Stimulated activated CD8-positive, alpha-beta memory T cell treated with anti-CD3 and anti-CD28 coated beads, Interleukin-15, amount 100 ng/mL, for 4 hours (primary cell): ENCODE measurements at places on chromosomes 7 and 10.

- DNase-seq = peak; percentile 37
Observed at GRCh38 chr7:27130540-27131389, at the start of gene HOXA4. HOXA4 (minus strand) TSS chr7:27130757; CDS start chr7:27130733, 24 bp downstream.

- DNase-seq = no peak
Observed at GRCh38 chr10:72812753-72813430, 80.6 kb upstream of the OIT3 start.

DNA sequence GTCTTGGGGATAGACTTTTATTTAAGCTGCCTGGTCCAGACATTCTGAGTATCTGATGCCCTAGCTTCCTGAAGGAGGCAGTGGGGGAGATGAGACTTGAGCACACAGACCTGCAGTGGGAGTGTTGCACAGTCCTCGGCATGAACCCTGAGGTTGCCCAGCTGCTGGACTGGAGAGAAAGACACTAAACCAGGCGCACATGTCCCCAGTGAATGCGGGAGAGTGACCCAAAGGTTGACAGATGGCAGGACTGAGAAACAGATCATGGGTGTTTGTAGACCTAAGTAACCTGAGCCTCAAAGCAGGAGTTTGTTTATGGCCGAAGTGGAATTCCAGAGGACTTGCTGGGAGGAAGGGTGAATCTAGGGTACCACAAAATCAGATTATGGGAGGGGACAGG, 15.7 kb upstream of the MSRB2 start:
- no peak for DNase-seq

DNA sequence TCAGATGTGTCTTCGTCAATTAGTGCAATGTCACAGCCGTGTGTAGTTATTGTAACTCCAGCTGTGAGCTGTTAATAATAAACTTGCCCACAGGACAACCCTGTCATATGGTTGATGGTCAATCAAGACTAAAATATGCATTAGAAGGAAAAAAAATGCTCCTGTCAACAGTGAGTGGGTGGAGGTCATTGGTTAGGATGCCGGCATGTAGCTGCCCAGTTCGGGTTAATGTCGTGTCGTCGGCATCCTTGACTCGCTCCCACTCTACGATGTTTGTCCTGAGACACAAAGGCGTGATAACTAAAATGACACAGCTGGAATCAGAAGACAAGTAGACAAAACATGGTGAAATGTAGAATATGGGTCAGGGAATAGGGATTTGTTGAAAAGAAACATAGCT, 442.8 kb upstream of the NPVF start:
- no peak for DNase-seq

- DNase-seq = peak; percentile 27
Observed at GRCh38 chr7:131231381-131232220, 96.1 kb upstream of the MKLN1 start.

- no peak for DNase-seq
Observed at GRCh38 chr10:69733791-69734261, 67.9 kb upstream of the COL13A1 start.

- no peak for DNase-seq
Observed at GRCh38 chr7:11244149-11244548, 270.5 kb downstream of the PHF14 start.

GRCh38 chr7:148325208-148325607, 265.4 kb upstream of the C7orf33 start:
- no peak for DNase-seq

GRCh38 chr7:95250571-95250970, 73.8 kb downstream of the PON1 start:
- no peak for DNase-seq

DNA sequence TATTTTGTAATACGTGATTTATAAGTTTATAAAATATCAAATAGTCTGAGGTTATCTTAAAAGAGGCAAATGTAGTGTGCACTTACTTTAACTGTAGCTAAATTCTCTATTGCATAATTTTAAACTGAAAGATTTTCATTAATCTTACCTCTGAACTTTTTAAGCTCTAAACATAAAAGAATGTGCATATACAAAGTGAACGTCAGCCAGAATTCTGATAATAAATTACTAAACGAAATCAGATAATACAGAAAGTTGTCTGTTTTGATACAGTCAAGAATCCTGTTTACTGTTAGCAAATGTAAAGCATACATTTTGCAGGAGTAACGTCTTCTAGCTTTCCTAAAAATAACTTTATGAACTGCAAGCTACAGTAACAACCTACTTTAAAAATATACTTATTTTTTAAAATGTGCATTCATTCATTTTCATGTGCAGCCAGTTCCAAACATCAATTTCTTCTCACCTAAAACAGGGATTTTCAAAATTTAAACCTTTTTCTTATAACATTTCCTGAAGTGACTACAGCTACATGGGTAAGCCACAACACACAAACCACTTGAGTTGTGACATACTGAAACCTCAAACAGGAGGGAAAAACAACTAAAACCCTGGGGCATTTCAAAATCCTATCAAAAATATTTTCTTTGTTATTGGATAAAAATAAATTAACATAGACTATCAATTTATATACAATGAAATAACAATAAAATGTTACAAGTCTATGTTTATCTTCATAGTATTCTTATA, 92.7 kb downstream of the RNLS start:
- no peak for DNase-seq

DNA sequence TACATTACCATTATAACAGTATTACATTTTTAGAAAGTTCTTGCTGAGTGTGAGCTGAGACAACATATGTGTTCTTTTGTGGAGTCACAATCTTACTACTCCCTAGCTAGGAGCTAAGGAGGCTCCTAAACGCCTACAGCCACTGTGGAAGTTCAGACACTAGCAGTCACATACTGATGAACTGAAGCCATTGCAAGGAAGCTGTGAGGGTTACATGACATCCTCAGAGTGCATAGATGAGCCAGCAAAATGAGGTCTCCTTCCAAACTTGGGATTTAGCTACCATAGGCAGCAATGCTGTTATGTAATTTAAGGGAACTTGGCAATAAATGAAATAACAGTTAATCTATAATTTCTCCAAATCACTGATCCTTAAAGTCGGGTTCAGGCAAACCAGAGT, 10.8 kb upstream of the ST7 start:
- DNase-seq = no peak

- DNase-seq = no peak
Observed at GRCh38 chr10:58477902-58478301, 34.8 kb upstream of the BICC1 start.

- no peak for DNase-seq
Observed at GRCh38 chr7:111578754-111579153, 16.5 kb upstream of the IMMP2L start.

DNA sequence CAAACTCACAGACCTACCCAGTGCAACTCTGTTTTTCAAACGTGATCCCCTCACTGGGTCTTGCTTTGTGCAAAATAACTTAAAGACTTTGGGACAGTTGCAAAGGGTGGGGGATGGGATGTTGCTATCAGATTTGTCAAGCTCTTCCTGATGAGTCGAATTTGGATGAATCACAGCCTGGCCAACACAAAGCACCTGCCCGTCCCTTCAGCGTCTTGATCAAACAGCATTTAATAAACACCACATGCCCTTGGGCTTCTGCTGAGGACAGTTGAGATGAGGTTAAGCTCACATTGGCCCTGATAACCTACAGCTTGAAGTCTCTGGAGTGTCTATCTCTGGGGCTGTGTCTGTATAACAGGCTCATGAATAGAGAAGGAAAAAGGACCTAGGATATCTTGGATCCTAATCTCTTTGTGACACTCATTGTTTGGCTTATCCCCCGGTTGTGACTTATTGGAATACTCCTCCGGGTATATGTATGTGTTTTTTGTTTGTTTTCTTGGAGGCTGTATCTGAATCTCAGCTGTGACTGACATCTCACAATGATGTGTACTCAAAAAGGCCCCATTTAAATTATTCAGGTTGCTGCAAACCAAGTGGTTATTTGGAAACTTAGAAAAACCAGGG, 132.6 kb upstream of the NAMPT start:
- DNase-seq = no peak

DNA sequence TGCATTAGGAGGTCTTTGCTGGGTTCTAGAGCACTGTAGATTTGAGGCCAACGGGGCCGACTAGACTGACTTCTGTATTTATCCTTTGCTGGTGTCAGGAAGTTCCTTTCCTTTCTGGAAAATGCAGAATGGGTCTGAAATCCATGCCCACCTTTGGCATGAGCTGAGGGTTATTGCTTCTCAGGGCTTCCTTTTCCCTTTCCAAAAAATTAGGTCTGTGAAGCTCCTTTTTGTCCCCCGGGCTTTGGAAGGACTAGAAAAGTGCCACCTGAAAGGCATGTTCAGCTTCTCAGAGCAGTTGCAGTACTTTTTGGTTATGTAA, 675 bp downstream of the IL6 start:
- DNase-seq = no peak

GRCh38 chr7:77388055-77388641, 28.0 kb downstream of the GSAP start:
- DNase-seq = no peak

- no peak for DNase-seq
Observed at GRCh38 chr10:11231285-11231684, 213.6 kb downstream of the CELF2 start.

- DNase-seq = no peak
Observed at GRCh38 chr7:1011297-1012003, 28.5 kb downstream of the CYP2W1 start.

- DNase-seq = no peak
Observed at GRCh38 chr7:35865287-35865686, 64.4 kb downstream of the SEPTIN7 start.

DNA sequence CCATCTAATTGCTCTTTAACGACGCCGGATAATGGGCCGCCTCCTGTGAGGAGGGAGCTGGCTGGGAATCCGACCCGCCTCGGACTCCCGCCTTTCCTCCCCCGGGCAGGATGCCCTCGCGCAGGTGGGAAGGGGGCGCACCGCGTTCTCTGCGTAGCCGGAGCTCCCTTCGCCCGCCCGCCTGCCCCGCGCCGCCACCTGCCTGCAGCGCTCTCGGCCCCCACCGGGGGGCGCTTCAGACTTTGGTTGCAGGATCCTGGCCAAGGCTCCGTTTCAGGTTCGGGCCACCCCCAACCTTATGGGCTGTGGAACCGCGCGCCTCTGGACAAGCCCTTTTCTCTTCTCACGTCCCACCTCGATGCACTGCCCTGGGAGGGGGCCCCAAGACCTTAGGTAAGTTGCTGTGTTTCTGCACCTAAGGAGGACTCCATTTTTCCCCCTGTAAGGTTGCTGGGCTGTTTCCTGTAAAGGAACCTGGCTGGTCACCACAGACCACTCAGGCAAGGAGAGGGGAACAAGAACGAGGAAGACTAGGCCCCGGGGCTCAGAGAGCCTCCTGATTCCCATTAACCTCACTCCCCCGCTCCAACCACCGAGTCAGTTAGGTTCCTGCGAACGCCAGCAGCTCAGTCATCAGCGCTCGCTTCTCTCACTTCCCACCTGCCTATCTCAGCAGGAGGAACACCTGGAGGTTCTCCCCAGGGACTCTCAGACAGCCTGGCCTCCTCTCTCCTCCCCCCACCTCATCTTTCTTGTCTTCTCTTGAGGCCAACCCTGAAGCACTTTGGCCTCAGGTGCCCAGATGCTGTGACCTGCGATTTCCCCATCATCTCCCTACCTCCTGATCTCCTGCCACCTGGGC, 11.3 kb upstream of the KAZALD1 start:
- no peak for DNase-seq

- DNase-seq = no peak
Observed at GRCh38 chr7:74092321-74092963, 8.8 kb downstream of the LIMK1 start.

- DNase-seq = no peak
Observed at GRCh38 chr10:89857431-89858042, 156.1 kb downstream of the KIF20B start.

GRCh38 chr7:98990356-98990755, 112.0 kb downstream of the TRRAP start:
- no peak for DNase-seq

- no peak for DNase-seq
Observed at GRCh38 chr10:123202506-123202905, 48.3 kb downstream of the BUB3 start.

GRCh38 chr10:68231817-68232251, at the start of gene ATOH7:
ATOH7 (minus strand) TSS chr10:68232113; CDS start chr10:68231677, 436 bp downstream.
- no peak for DNase-seq

GRCh38 chr10:4069491-4069890, 284.5 kb upstream of the KLF6 start:
- DNase-seq = no peak

- no peak for DNase-seq
Observed at GRCh38 chr7:135428879-135429278, 81.0 kb downstream of the CNOT4 start.

DNA sequence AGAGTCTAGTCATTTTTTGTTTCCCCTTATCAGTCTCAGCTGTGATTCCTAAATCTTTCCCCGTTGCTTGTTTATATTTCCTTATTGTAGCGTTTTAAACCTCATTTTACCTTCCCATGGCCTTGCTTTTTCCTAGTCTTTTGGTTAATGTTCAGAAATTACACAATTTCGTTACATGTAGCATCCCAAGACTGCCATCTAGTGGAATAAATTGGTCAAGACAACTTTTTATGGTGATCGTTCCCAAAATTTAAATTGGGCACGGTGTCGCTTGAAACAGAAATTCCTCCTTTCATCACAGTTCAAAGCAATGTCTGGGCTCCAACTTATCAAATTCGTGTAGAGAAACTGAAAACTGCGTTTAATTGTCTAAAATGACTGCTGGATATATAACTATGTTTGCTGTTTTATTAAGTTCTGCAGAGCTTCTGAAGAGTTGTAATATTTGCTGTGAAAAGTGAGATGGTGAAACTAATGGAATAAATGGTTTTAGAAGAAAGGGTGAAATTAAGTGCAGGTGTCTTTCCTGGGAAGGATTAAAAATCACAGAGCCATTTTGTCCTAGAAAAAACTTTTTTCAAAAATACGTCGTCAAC, 370.2 kb downstream of the PHF14 start:
- no peak for DNase-seq

DNA sequence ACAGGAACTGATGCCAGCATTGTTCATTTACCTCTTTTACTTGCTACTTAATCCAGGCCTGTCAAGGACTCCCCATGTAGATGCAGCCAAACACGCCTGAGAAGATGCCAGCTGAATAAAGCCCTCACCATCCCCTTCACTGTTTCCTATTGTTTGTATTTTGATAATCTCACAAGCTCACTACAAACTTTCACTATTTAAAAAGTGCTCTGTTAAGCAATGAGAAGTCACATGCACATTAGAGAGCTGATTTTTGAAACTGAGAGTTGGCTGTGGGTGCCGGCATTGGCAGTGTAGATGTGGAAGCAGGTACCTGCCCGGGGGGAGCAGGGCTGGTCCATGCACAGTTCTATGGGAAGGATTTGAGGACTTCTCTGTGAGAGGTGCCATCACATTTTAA, 169.8 kb upstream of the GRB10 start:
- no peak for DNase-seq

- no peak for DNase-seq
Observed at GRCh38 chr7:55086413-55087201, 67.8 kb downstream of the EGFR start.

GRCh38 chr10:96495544-96495943, 18.2 kb downstream of the TLL2 start:
- DNase-seq = no peak

- DNase-seq = no peak
Observed at GRCh38 chr10:32412499-32412853, 33.5 kb upstream of the CCDC7 start.

GRCh38 chr7:82114237-82114636, 329.3 kb downstream of the CACNA2D1 start:
- no peak for DNase-seq
